Stimulated activated CD8-positive, alpha-beta memory T cell treated with anti-CD3 and anti-CD28 coated beads, Interleukin-7, amount 100 ng/mL, for 1 hour (primary cell): ENCODE measurements at places on chromosomes 6 and 20.
A peak's percentile ranks its signal among the peaks of the same experiment; 100 is the strongest.

DNA sequence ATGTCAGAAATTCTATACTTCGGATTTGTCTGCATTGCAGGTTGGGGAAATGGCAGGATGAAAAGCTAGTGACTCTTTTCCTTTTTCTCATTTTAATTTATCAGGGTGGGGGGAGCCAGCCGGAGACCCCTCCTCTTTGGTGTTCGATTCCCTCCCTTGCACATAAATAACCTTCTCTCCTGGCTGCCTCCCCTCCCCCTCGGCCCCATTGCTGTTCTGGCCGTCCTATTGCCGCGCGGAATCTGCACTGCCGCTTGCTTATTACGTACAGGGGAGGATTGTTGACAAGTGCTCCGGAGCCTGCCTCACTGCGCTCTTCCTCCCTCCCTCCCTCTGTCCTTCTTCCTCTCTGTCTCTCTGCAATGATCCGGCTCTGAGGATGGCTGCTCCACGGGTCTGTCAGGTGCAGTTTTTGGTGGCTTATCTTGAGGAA, 154.7 kb downstream of the JARID2 start:
- no peak for DNase-seq

- DNase-seq = no peak
Observed at GRCh38 chr6:131117878-131118277, 17.4 kb upstream of the AKAP7 start.

- no peak for DNase-seq
Observed at GRCh38 chr20:33018169-33018931, 10.8 kb downstream of the BPIFB2 start.

DNA sequence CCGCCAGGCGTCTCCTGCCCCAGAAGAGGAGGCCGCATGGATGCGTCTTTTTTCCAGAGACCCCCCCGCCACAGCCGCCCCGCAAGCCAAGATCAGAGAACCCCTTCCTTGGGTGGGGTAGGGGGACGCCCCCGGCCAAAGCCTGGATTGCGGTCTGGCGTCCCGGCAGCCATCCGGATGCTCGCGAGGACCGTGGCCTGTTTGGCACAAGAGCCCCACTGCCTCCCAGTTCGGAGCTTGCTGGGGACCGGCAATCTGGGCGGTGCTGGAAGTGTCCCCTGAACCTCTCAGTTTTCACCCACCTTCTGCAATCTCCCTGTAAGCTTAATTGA, 924 bp downstream of the FAM162B start:
- no peak for DNase-seq

DNA sequence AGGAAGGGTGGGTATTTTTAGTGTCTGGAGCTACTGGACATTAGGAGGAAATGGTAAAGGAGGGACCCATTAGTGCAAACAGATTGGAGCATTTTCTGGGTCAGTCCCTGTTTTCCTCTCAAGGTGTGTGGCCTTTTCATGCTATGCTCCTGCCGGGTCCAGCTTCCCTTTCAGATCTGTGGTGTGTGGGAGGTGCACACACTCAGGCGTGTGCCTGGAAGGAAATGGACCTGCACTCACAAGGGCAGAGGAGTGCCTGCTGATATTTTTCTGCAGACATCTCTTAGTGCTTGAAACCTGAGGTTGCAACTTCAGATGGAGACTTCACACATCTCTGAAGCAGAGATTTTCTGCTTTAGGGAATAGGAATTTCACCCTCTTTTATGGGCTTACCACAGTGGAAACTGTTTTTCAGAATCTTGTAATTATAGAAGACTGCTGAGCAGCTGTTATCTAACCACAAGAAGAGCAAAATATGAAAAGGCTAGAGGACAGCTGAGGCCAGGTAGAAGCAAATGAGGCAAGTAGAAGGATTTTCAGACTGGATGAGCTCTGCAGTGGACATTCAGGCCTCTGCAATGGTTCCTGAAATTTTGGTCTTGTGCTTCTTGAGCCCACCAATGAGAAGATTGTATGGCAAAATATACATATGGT, 764.3 kb downstream of the QKI start:
- DNase-seq = no peak

DNA sequence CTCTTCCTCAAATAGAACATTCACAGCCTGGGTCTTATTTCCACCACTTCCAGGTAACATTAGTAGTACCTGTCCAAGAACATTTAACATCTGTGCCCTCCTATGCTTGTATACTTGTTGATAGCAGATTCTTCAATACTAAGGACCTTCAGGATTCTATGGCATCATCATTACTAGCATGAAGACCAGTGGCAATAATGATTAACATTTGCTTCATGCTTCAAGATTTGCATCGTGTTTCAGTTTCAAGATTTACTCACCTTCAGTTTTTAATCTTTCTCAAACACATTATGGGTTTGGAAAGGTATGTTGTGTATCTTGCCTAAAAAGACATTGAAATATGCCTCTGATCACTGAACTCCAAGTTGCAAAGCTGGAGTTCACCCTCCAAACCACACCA, 412.8 kb upstream of the NRSN1 start:
- no peak for DNase-seq

- peak; percentile 51 for DNase-seq
Observed at GRCh38 chr6:26045065-26045927, 41.9 kb upstream of the HFE start.

DNA sequence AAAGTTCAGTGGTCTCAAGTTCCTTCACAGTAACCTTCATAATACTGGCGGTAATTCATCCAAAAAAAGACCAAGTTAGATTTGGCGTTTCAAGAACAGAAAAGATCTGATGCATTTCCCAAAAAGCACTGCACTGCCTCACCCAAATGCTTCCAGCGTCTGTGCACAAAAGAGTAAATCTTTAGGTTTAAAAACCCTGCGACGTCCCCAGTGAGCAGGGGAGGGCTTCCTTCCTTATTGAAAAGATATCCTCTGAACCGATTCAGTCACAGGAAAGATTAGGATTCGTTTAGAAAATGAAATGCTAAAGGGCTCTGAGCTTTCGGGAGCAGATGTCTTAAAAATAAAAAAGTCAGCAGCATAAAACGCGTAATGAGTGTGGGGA, 654 bp downstream of the TBC1D7 start:
- no peak for DNase-seq

GRCh38 chr6:146550911-146551310, 7.3 kb downstream of the RAB32 start:
- DNase-seq = no peak

DNA sequence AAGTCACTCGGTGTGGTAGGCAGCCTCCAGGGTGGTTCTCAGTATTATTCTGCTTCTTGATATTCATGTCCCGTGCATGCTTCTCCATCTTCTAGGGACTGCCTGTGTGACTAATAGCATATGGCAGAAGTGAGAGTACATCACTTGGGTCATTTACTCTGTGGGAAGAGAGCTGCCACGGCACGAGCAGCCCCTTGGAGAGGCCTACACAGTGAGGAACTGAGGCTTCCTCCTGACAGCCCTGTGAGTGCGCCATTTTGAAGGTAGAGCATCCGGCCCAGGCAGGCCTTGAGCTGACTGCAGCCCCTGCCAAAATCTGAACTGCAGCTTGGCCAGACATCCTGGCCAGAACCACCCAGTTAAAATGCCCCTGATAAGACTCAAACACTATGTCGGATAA, 17.3 kb upstream of the MCUR1 start:
- DNase-seq = no peak

DNA sequence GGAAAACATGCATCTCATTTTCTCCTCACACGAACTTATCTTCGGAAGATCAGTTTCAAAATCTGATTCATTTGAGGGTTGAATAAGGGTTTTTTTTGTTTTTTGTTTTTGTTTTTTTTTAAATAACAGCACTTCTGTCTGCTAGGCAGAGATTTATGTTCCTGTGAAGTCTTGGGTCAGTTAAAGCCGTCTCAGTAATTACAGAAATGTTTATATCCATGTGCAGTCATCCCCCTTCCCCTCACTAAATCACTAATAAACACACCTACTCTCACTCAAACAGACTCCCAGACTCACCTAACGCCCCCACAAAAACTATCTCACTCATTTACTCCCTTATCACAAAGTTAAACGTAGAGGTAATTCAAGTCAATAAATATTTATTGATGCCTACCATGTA, 214.2 kb upstream of the SUPT3H start:
- DNase-seq = no peak

DNA sequence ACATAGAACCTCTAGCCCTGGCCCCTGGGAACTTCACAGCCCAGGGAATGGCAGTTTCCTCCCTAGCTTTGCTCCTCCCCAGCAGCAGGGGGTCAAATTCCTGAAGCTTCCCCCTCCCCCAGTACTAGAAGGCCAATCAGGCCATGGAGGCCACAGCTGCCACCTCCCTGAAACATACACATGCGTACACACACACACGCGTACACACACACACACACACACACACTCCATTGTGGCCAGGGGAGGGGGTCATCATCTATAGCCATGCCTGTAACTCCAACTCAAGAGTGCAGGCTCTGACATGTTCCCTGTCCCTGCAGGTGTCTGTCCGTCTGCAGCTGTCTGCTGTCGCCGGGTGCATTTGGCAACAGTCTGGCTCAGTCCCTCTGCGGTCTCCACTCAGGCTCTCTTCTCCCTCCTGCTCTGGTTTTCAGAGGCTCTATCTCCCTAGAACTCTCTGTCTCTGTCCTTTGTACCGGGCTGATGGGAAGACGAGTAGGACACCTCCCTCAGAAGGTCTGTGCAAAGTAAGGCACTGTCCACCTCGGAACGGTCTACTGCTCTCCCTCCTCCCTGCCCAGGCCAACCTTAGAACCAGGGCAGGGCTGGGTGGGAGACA, 1.4 kb downstream of the LRFN2 start:
- no peak for DNase-seq

DNA sequence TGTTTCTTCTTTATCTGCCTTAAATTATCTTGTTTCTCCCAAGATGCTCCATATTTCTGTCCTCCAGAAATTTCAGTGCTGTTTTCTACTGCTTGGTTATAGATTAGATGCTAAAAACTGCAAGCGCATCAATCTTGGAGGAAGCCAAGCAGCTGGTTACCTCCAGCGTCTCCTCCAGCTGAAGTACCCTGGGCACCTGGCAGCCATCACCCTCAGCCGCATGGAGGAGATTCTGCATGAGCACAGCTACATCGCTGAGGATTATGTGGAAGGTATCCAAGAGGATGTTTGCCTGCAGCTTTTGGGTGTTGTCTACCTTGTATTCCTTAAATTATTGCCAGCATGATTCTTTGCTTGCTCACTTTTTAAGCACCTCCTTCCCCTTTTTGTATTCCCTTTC, 3.8 kb downstream of the ACTR5 start:
- no peak for DNase-seq

DNA sequence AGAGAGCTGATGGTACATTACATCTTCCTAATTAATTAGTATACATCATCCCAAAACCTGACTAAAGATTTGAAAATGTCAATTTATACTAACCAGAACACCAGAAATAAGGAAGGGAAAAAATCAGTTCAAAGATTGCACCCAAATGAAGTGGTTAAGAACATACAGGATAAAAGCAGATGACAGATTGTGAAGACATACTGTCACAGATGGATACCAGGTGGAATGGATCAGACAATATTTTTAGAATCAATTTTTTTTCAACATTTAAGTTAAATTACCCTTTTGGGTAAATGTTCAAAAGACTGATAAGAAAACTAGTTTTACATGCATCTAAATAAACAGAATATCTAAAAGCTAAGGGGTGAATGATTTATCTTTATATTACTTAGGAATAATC, 47.6 kb downstream of the EPHA7 start:
- DNase-seq = no peak

GRCh38 chr6:82616386-82617028, 252.9 kb downstream of the TPBG start:
- DNase-seq = no peak

DNA sequence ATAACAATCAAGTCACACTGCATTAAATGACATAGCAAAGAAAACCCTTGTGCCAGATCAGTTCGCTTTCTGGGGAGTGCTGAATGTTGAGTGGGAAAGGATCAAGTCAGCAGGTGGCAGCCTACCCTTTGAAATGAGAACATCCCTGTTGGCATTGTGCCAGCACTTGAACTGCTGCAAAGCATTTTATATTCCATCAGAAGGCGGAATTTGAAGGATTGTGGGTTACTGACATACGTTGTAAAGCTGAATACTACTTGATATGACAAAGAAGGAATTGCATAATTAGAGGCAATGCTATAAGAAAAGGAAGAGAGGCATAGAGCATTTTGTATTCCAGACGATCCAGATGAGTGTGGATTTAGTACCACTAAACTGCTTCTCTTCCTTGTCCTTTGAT, 26.5 kb downstream of the BCKDHB start:
- DNase-seq = no peak

DNA sequence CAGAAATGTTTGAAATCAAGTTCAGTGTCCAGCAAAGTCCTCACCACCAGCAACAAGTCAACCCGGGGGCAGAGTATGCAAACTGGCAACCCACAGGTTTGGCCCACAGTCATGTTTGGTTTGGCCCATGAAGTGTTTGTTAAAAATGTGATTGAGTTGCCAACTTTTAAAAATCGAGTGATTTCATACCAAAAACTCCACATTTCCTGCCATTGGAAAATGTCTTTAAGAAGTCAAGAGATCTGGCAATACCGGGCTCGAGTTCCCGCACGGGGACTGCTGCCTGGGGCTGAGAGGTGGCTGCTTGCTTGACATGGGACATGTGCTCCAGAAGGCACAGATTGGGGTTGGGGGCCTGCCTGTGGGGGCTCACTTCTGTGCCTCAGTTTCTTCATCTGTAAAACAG, 36.1 kb downstream of the PREX1 start:
- no peak for DNase-seq

- DNase-seq = no peak
Observed at GRCh38 chr20:43726333-43726732, 469 bp downstream of the GTSF1L start.

DNA sequence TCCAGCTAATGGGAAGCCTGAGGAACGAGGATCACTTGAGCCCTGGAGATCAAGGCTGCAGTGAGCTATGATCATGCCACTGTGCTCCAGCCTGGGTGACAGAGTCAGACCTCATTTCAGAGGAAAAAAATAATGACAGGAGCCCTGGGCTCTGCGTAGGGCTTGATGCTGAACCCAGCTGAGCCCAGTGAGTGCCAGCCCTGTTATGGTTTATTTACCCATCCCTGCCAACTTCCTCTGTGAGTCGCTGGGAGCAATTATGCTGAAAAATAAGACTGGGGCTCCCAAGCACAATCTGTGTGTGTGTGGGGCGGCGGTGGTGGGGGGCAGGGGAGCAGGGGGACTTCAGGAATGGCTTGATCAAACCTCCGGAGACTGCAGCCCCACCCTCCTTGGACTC, 75.9 kb upstream of the PMEPA1 start:
- DNase-seq = no peak

GRCh38 chr6:10962673-10963072, 75.8 kb downstream of the SYCP2L start:
- no peak for DNase-seq

DNA sequence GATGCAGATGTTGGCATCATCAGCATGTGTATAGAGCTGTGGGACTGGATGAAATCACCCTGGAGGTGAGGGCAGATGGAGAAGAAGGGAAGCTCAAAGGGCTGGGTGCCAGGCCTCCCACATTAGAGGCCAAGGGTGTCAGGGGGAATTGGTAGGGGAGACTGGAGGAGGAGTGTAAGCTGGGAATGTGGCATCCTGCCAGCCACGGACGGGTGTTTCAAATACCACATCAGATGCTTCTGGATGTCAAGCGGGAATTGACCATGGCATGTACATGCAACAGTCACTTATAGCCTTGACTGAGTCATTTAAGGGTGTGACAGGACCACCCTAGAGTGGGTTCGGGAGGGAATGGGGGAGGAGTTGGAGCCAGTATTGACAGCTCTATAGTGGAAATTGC, 9.6 kb downstream of the ERGIC3 start:
- no peak for DNase-seq
